ENCODE measurements at places on chromosomes 1 and 21. TPM values are rescaled to one million over a fixed set of nuclear protein-coding genes. Genes with fewer than 3 reads are reported as not detected.

Gene ARHGAP30
- 0.36 TPM for total RNA-seq

Gene BRDT
- total RNA-seq, result not detected

Gene ERICH3
- total RNA-seq, result not detected

Gene DSCAM
- not detected for total RNA-seq

Gene TRIM17
- 1.2 TPM for total RNA-seq

Gene PDPN
- 0.28 TPM for total RNA-seq

Gene ATP1B1
- total RNA-seq, result 118 TPM

Gene MLLT11
- 5.0 TPM for total RNA-seq

Gene TRIM46
- total RNA-seq, result 3.8 TPM

Gene PMVK
- 42.2 TPM for total RNA-seq

Gene TMOD4
- 0.80 TPM for total RNA-seq

Gene YARS1
- 120 TPM for total RNA-seq

Gene ACKR1
- total RNA-seq, result not detected

Gene KLF17
- not detected for total RNA-seq

Gene TTLL7
- total RNA-seq, result 31.4 TPM

Gene UBXN10
- total RNA-seq, result 0.05 TPM

Gene PTGFRN
- 5.2 TPM for total RNA-seq

Gene MAP3K21
- total RNA-seq, result 3.1 TPM

Gene FOXJ3
- 55.3 TPM for total RNA-seq

Gene SUSD4
- 0.28 TPM for total RNA-seq

Gene TRMT1L
- 19.5 TPM for total RNA-seq

Gene SPRR1A
- not detected for total RNA-seq

Gene AGT
- 0.87 TPM for total RNA-seq

Gene FNDC10
- total RNA-seq, result 16.2 TPM

Gene CRYZ
- 32.7 TPM for total RNA-seq

Gene SPRR3
- total RNA-seq, result not detected

Gene ANGPTL7
- not detected for total RNA-seq

Gene RXFP4
- total RNA-seq, result 8.0 TPM

Gene LCE6A
- total RNA-seq, result not detected

Gene RIPK4
- 67.4 TPM for total RNA-seq

Gene TNFRSF18
- total RNA-seq, result 4.3 TPM

Gene RBM15
- 32.1 TPM for total RNA-seq

Gene C21orf58
- total RNA-seq, result 12.7 TPM

Gene NPR1
- total RNA-seq, result 0.36 TPM

Gene TMEM53
- 22.9 TPM for total RNA-seq

Gene FAM229A
- total RNA-seq, result 6.7 TPM

All from Panc1 (cell line).